ENCODE measurements at places on chromosomes 7 and 10.

DNA sequence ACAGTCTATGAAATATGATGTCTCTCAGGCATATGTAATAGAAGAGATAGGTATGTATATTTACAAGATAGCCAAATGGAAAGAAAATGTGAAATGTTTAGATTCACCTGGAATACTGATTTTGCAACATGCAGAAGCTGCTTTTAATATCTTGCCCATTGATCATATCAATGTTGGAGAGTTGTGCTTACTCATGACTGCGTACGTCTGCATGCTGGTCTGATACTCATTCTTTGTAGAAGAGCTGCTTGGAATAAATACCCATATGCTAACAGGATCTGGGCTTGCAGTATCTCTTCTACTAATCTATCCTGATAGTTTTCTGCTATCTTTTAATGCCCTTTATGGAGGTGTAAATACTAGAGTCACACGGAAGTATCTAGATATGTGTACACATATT lies 120.6 kb upstream of the FOXP2 start:
- DNase-seq: no peak

DNA sequence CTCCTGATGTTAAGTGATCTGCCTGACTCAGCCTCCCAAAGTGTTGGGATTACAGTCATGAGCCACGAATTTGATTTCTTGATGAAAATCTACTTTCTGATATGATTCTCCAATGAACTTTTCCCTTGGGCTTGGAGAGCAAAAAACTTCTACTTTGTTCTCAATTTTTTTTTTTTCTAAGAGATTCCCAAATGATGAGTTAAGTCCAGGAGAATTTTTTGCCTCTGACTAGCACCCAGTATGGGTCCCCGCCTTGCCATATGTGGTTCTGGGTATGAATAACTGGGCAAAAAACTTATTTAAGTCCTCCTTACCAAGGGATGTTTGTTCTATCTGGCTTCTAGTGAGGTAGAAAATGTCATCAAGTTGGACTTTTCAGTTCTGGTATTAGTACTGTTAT lies 147.9 kb upstream of the LYZL1 start:
- DNase-seq: no peak

- DNase-seq: no peak
Observed at GRCh38 chr10:22460531-22461403, 115.5 kb downstream of the SPAG6 start.

DNA sequence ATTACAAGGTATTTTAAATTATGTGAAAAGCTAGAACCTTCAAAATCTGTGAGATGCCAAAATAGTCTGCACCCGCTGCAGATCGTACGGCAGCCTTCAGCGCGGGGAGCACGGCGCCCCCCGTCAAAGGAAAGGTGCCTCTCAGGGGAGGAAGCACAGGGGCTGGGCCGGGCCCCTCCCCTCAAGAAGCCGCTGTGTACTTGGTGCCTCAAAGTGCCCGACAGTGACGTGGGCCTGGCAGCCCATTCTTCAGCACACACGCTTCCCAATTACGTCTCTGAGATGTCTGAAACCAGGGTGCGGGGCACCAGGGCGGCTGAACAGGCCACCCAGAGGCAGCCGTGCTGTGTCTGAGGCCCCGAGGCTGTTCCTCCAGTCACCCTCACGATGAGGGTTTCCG lies 116.1 kb downstream of the INPP5A start:
- DNase-seq: no peak

DNA sequence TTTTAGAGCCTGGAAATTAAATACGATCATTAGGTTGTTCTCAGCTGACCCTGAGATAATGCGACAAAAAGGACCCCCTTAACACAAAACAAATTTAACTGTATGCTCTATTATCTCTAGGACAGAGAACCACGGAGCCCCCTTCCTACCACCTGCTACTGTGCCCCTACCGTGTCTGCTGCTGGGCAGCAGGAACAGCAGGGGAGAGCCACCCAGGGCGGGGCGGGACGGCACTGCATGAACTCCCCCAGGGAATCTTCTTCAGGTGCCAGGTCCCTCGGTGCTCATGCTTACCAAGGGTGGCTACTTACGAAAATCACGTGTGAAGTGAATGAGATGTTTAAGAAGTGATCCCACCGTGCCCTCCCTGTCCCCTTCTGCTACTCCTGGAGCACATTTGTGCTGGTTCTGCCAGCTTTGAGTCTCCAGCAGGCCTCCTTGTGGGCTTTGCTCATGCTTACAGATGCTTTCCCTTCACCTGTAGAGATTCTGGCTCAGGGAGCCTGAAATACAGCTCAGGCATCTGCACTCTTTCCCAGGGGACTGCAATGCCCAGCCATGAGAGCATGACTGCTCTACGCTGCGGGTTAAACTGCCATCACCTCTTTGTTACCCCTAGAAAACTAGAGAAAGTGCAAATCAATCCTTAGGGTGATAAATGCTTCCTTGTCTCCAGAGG lies 59.9 kb downstream of the MRPL32 start:
- DNase-seq: no peak

DNA sequence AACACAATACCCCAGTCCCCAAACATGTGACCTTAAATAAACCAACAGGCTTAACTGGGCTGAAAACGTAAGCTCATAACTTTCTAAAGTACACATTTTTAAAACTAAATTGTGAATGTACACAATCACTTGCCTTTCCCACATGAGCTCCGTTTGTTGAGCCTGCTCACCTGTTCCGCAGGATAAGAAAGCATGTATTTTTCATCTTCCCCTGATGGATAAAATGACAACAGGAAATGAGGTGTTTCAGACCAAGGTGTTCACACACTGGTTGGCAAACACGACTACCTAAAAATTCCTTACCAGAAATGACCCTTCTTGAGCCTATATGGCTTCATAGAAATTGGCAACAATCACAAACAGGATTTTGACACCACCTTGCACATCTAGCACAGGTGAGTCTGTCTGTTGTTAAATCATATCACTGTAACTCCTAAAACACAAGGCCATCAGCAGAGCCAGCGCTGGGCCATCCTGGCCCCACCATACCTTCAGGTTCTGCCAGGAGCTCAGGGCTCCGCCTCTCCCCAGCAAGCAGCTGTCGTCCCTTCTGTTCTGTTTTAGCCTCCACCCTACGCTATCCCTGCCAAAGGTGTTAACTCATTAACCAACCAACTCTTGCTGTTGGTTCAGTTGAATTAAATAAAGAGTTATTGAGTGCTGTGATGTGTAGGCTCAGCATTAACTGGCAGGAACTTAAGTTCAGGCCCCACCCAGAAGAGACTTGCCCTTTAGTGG lies 73.6 kb upstream of the RNF32 start:
- no peak for DNase-seq

DNA sequence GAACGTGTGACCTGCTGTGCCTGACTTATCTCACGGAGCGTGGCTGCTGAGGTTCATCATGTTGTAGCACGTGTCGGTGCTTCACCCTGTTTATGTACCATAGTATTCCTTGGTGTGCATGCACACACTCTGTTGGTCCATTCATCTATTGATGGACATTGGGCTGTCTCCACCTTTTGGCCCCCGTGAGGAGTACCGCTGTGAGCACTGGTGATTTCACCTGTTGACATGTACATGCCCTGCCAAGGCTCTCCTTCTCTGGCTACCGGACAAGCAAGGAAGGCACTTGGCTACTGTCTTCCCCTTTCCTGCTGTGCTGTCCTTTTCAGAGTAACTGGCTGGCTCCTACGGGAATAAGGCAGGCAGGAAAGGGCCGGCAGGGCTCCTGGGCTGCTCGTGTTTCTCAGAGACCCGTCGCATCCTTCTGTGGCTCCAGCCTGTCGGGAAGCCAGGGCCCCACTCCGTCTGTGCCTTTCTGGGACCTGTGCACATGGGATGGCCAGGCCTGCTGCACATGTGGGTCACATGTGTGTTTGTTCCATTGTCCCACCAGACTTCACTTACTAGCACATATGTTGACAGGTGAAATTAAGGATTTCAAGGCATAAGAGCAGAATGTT lies 17.8 kb upstream of the TBRG4 start:
- DNase-seq: no peak

- DNase-seq: no peak
Observed at GRCh38 chr7:112416127-112416526, 34.1 kb upstream of the IFRD1 start.

- DNase-seq: no peak
Observed at GRCh38 chr10:86348321-86349210, 18.0 kb downstream of the GRID1 start.

DNA sequence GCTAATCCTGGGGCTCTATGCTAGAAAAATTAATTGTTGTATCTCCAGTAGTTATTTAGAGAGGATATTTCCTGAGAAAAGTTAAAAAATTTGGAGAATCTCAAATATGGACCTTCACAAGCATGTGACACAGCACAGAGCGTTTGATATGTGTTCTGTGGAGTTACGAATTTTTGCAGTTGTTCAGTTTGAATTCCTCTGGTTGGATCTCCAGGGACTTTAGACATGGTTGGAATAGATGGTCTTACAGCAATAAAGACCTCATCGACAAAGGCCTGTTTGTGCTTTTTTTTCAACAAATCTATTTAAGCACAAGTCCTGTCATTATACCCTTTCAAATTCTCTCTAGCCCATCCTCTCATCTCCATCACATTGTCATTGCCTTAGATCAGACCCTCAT lies 138.0 kb downstream of the TES start:
- no peak for DNase-seq

DNA sequence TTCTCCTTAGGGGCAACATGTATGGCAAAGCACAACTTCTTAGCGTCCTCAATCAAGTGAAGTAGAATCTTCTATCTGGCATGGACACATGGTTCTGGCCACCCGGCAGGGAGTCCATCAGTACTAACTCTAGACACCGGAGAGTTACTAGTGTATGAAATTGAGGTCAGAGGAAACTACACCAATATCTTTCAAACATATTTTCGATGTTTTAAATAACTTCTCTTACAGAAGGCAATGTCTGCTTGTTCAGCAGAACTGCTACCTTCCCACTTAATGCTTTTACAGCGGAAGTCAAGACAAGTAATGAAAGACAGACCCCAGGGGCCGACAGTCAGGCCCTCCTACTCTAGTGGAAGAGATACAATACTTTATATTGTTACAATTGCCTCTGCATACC lies 89.9 kb downstream of the RNF216 start:
- DNase-seq: no peak

DNA sequence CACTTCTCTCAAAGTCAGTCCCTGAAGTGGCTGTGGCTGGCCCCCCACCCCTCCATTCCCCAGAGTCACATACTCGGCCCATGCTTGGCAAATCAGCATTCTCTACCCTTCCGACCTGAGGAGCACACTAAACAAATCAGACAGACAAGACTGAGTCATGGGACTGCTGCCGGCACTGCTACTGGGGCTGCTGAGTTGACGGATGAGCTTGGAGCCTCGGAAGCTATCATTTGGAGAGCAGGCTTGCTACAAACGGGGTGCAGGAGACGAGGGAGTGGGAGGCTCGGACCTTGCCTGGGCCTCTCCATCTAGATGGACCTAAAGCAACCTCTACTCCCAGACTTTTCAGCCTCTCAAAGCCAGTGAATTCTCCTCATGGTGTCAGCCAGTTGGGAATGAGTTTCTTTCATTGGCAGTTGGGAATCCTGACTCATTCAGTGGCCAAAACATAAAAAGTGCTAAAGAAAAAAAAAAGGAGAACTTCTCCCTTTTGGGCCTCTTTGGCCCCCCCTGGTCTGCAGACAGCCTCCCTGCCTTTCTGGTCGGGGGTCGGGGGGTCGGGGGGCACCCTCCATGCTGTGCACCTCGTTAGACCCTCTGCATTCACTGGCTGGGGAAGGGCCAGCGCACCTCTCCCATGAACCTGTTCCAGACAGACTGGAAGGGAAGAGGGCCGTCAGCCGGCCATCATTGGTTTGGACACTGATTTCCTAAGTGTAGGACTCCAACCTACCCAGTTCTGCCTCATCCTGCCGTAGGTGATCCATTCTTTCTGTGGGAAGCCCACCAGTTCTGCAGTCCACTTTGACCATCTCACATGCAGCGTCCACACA lies 52.3 kb upstream of the COL13A1 start:
- DNase-seq: no peak

DNA sequence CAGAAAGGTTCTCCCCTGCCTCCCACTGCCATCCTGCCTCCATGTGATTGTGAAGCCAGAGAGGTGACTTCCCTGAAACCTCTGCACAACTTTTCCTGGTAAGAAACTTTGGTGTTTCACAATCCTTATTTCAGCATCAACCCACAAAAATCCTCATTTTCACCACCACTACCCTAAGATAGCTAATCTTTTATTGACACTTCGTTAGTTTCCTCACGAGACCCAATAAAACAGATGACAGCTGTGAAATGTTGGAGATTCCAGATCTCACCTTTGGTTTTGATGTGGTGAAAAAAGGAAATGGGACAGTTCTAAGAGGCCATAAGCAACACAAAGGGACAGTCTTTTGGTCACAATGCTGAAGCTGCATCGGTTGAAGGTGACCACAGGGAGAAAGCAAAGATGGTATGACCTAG lies 59.9 kb upstream of the TM9SF3 start:
- DNase-seq: no peak

GRCh38 chr7:84949501-84949900 lies 237.4 kb downstream of the SEMA3D start:
- DNase-seq: no peak

DNA sequence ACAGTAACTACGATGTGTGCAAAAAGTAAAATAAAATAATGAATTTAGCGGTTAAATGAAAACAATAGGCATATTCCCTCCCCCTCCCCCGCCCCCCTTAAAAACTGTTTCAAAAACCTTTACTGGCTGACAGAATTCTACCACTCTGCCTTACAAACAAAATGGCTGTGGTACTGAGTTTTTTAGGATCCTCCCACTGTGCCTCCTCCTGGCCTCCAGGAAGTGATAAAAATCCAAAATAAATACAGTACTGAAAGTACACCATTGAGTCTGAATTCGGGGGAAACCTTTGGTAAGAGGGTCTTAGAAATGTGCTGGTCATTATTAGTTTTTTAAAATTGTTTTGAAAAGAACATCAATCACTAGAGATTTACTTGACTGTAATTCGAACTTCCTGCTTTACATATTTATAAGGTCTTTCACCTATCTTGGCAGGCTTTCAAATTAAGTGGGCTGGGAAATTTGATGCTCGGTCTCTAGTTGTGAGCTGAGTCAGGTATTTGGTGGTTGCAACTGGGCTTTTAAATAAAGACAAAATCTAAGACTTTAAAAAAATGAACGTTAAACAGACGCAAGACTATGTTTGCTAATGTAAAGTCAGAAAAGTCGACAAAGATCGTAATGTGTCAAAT lies 32.5 kb upstream of the EPC1 start:
- DNase-seq: peak; percentile 39

- DNase-seq: peak; percentile 79
Observed at GRCh38 chr10:22505911-22506685, 160.8 kb downstream of the SPAG6 start.

DNA sequence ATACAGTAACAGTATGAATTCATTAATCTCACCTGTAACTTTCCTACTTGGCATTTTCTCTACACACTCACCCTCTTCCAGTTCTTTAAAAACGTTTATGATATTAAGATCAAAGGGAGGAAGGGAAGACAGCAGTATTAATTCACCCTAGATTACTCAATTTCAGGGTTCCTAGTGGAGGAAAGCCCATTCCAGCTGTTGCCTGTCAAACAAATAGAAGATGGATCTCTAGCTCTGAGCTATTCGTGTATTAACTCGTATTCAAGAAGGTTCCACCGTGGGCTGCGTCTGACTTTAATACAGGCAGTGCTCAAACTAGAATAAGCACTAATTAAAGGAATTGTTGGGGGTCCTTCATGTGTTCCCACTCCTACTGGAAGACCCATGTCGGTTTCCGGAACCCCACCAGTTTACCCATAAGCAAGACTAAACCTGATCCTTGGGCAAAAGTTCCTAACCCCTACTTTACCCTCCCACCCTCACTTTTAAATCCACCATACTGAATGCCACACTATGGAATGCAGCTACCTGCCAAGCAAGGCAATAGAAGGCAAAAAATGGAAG lies 2.1 kb downstream of the NANOS1 start:
- no peak for DNase-seq

- no peak for DNase-seq
Observed at GRCh38 chr10:119457966-119458766, 84.4 kb downstream of the RGS10 start.

GRCh38 chr7:33642312-33642711 lies 263.0 kb upstream of the BMPER start:
- DNase-seq: no peak
